ENCODE measurements at places on chromosomes 5 and 9.

DNA sequence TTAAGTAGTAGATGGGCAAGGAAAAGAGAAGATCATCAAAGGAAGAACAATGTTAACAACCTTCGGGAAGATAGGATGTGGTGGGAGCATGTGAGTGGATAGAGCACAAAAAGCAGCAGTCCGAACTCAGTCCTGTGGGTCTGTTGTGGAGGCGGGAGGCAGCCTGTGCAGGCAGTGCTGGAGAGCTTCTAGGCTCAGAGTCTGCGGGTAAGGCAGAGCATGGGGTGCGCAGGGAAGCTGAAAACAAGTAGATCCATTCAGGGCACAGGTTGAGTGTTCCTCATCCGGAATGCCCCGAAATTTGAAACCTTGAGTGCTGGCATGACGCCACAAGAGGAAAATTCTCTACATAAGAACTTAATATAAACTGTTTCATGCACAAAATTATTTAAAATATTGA, 84.9 kb downstream of the PPIC start:
- DNase-seq = no peak

DNA sequence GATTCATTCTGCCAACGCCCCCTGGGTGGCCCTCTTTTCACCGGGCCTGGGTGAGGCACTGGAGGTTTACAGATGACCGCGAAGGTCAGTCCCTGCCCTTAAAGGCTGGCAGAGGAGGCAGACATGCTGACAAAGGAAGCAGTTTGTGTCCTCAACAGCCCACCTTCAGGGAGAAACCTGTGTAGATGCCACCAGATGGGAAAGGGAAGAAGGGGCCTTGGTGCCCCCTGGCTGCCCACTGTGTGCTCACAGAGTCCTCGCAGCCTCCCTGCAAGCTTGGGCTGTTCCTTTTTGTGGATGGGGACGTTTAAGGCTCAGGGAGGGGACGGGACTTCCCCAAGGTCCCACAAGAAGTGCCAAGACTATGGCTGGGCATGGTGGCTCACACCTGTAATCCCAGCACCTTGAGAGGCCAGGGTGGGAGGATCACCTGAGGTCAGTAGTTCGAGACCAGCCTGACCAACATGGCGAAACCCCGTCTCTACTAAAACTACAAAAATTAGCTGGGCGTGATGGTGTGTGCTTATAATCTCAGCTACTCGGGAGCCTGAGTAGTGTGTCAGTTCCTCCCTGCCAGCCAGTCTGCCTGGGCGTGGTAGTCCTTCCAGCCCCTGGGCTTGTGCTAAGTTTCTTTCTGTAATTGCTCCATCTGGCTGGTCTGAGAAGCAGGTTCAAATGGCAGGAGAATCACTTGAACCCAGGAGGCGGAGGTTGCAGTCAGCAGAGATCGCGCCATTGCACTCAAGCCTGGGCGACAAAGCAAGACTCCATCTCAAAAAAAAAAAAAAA, 36.2 kb downstream of the NEK6 start:
- DNase-seq = no peak

- no peak for DNase-seq
Observed at GRCh38 chr5:171415115-171415730, 4.2 kb upstream of the FGF18 start.

DNA sequence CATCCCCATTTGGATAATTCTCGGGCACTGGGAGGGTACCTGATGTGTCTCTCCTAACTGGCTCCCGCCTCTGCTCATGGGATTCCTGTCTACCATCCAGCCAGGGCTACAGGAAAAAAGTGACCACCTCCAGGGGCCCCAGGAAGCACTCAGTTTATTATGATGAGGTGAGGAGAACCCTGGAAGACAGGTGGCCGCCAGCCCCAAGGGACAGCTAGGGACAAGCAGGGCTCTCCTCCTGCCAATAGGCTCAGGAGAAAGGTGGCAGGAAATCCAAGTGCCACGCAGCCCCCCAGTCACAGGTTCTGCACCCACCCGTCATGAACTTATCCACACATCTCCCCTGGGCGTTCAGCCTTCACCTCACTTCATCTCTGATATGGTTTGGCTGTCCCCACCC, 61.5 kb upstream of the ZNF354A start:
- no peak for DNase-seq

GRCh38 chr5:6373081-6373846, 5.1 kb downstream of the MED10 start:
- DNase-seq = no peak

DNA sequence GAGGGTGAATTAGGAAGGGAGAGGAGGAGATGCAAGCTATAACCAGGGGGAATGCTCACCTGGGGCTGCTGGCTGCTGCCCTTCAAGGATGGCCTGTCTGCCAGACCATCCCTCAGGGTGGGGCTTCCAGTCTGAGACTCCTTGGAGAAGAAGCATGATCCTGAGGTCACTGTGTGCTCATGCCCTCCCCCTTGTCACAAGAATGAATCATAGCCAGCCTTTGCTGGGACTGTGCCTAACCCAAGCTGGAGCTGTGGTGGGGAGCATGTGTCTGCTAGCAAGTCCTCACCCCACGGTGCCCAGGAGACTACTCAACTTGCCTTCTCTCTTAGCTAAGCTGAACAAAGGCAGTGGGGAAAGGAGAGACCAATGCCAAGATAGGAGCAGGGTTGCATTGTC, 463.6 kb downstream of the SPOCK1 start:
- no peak for DNase-seq

- DNase-seq = no peak
Observed at GRCh38 chr5:169934990-169935389, 45.3 kb downstream of the INSYN2B start.

DNA sequence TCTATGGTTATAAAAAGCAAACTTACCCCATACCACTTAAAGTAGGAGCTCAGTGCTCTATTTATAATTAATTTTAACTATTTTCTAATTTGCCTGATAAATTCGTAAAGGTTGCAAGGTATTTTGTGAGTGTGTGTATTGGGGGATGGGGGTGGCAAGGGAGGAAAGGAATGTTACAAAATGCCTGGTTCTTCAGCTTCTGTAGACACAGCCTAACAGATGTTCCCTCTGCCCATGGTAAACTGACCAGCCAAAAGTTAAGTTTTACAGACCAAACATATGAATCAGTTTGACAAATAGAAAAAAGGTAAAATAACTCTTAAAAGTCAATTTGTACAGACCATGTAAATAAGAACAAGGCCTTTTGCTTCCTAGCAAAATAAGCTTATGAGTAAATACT, 232.6 kb downstream of the KIAA0825 start:
- no peak for DNase-seq

DNA sequence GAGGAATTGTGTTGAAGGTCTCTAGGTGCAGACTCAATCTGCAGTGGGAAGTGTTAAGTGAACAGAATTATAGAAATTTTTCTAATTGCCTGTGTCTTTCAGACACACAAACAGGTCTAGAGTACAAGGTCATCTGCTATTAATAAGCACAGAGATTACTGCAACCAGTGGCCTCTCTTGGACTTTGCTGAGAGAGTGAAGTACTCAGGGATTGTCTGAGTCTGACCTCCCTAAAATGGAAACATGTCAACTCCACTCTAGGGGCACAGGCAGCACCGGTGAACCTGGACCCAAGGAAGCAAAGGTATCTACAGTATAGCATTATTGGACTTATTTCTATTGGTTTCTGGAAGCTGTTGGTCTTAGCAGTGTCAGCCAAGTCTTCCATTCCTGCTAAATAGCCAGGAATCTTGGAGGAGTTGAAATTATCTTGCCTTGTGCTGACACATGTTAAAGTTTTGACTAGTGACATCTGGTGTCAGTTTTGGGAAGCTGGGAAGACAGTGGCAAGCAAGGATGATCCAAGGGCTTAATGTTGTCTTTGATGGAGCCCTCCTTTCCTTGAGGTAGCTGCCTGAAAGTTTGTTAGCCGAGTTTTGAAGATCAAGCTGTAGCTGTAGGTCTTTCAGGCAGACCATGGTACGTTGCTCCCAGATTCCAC, 61.1 kb upstream of the NMUR2 start:
- no peak for DNase-seq

- DNase-seq = no peak
Observed at GRCh38 chr9:20312732-20313131, 309.6 kb downstream of the MLLT3 start.

GRCh38 chr5:179870403-179870903, 11.8 kb upstream of the MRNIP start:
- DNase-seq = no peak

DNA sequence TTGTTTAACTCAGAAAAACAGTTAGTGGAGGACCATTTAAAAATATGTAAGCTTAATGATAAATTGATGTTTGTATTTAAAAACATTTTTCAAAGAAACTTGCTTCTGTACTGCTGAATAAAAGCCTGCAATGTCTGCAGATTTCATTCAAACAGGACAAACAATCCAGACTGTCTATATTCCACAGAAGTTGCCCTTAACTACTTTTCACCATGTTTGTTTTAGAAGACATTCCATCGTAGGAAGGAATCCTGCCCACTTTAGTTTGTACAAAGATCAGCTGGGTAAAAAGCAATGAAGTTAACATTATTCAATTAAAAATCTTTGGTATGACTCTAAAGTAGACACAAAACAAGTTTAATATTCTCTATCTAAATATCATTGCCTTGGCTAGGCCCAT, 195.7 kb upstream of the CCNH start:
- DNase-seq = no peak

DNA sequence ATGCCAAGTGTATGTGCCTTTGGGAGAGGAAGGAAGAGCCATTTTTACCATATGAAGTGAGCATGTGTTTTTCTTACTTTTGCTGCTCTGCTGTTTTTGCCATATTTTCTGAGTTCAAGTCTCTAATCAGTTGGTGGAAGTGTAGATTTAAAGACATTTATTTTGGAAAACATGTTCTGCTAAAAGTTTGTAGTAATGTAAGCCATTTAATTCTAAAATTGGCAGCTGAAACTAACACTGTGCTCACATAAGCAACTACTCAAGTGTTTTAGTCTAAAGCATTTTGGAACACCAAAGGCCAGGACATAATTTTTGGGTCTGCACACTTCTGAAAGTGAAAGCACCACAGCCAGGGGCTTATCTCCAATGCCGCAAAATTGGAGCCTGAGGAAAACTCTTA, 363.4 kb upstream of the ZNF608 start:
- DNase-seq = no peak

DNA sequence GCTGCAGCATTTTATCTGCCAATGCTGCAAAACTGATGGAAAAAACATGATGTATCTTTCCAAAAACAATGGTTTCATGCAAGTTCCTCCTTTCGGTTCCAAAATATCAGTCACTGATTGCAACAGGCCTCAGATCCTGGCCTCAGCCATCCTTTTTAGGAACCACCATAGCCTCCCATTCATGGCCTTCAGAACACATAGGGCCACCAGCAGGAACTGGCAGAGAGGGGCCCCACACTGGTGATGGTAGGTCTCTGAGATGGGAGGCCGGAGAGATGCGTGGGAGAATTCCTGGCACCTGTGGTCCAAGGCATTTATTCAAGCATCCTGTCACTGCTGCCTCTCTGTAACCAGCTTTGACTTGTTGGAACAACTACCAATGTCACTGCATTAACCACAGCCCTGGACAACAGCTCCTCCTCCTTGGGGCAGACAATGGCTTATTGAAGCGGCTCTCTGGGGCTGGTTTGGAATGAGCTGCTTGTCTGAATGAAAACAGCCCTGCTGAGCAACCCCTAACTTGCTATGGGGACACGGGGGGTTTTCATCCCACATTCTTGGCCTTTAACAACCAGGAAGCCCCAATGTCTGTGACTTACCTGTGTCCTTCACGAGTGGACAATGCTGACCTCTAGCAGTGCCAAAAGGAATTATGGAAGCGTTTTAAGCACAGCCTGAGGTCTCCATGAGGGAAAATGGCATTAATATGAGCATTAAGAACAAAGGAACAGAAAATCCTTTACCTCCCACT, 108.1 kb downstream of the LHFPL2 start:
- DNase-seq = no peak

GRCh38 chr9:136995772-136996311, 526 bp downstream of the CLIC3 start:
- DNase-seq = no peak

- no peak for DNase-seq
Observed at GRCh38 chr9:113568081-113568435, 104.5 kb downstream of the RGS3 start.

GRCh38 chr9:10566848-10567247, 46.0 kb downstream of the PTPRD start:
- DNase-seq = no peak

DNA sequence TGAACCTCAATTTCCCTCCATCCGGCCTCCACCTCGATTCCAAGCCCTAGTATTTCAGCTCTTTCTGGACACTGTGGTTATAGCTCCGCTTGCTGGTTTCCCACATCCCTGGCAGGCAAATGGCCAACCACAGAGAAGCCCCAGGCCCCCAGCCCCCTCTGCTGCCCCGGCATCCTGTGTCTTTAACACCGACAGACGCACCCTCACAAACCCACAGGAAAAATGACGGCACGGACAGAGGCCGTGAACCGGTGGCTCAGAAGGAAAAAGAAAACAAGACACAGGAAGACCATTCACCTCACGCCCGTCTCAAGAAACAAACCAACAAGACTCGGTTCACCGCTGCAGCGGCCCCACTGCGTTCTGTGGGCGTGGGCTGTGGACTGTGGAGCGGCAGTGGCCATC, 1.5 kb upstream of the CLIC3 start:
- no peak for DNase-seq

DNA sequence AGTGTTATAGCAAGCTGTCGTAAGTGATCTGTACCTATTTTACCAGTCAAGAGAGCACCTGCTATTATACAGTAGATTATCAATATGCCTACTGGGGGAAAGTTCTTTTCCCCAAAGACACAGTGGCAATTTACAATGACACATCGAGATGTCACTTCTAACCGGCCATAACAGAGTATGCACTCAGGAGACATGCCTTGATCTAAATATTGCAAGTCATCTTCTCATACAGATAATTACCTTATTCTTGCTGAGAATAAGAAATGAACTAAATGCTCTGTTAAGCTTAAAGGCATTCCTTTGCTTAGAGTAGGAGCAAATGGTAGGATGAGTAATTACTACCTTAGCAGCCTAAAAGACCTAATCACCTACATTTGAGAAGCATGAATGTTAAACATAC, 71.6 kb downstream of the PKD2L2 start:
- no peak for DNase-seq

- no peak for DNase-seq
Observed at GRCh38 chr5:83377131-83377865, 94.2 kb upstream of the VCAN start.

DNA sequence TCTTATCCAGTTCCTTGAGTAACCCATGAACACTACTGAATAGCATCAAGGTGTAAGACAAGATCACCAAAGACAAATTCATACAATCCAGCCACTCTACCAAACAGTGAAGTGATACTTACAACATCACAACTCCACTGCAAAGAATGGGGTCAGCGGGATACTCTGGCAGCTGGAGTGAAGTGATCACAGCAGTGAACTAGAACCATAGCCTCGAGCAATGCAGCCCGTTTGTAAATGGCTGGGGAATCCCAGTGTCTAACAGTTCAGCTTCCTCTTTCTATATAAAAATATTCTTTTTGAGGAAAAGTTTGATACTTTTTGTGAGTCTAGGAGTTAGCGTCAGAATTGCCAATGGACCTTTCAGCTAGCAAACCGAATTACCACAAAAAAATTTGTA, 515.2 kb downstream of the ZNF608 start:
- no peak for DNase-seq

- DNase-seq = peak; percentile 44
Observed at GRCh38 chr9:111525056-111525977, at the start of gene ZNF483. Gene ZNF483 (plus strand): TSS chr9:111525179. CDS start chr9:111527396, 2,217 bp downstream.
